Fibroblast of skin of back (primary cell): ENCODE measurements at places on chromosomes 4 and X.

GRCh38 chrX:155054255-155054654, 16.7 kb downstream of the CMC4 start:
- no peak for DNase-seq

DNA sequence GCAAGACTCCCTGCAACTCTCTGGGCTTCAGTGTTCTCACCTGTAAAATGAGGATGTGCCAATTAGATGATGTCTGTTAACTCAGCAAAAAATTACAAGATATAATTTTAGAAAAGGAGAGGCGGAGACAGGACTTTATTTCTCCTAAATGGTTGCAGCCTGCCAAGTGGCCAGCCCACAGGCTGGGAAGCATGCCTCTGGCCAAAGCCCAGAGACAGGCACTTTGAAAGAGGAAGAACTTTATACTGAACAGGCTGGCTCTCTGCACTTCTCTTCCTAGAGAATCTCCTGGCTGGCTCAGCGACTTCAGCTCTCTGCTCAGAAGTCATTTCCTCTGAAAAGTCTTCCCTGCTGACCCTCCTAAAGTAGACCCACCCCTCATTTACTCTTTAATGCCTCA, 3.7 kb downstream of the PRDM5 start:
- DNase-seq: no peak

GRCh38 chr4:57635910-57636309, 525.7 kb upstream of the IGFBP7 start:
- DNase-seq: no peak

DNA sequence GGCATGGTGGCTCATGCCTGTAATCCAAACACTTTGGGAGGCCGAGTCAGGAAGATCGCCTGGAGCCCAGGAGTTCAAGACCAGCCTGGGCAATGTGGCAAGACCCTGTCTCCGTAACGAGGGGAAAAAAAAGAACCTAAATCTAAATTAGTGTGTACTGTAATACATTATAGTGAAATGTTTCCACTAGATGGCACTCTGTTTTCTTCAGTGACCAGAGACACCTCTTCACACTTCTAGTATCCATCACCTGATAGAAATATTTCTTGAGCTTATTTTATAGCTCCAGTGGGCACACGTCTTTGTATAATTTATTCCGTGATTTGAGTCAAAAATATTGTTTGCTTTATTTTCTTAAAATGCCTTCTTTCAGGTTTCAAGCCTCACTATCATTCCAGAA, 600.9 kb upstream of the DIPK2B start:
- DNase-seq: peak; percentile 47

- no peak for DNase-seq
Observed at GRCh38 chrX:9807355-9808182, 21.3 kb downstream of the SHROOM2 start.

DNA sequence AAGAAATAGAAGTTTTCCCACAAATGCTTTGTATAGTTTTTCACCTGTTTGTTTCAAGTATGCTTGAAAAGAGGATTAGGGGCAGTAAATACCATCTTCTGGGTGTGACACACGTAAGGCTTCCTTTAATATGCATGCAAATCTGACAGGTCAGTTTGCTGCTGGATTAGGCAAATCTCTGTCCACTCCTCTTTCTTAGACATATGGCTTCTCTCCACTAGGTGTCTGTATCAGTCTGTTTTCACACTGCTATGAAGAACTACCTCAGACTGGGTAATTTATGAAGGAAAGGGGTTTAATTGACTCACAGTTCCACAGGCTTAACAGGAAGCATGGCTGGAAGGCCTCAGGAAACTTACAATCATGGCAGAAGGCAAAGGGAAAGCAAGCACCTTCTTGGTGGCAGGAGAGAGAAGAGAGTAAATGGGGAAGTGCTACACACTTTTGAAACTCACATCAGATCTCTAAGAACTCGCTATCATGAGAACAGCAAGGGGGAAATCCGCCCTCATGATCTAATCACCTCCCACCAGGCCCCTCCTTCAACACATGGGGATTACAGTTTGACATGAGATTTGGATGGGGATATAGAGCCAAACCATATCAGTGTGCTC, 66.9 kb downstream of the TAB3 start:
- DNase-seq: no peak

- DNase-seq: no peak
Observed at GRCh38 chr4:13244444-13244843, 239.7 kb downstream of the RAB28 start.

DNA sequence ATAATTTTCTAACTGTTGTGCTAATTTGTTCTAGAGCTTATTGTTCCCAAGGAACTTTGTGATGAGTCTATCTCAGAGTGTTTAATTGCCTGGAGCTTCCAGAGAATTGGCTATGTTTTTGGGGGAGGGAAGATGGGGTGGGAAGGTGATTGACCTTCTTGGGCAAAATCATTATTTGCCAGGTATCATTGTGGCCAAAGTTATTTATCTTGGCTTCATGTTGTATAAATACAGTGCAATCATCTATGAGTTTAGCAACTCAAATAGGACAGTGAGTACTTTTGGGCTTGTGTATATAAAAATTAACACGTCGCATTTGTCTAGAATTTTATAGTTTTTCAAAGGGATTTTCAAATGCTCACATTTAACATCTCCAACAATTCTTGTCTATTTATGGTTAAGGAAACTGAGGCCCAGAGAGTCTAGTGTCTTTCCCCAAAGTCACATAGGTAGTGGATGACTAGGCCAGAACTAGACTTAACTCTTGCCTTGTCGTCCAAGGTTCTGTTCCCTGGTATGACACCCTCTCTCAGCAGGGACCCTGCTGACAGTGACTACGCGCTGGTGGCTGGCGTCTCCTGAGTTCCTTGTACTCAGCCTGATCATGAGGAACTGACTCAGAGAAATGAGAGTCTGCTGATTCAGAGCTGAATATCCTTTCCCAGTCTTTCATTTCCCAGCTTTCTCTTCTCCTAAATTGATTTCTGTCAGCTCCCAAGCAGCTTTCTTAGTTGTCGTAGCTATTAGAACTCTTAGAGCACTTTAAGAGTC, 27.7 kb downstream of the FNIP2 start:
- peak; percentile 74 for DNase-seq

DNA sequence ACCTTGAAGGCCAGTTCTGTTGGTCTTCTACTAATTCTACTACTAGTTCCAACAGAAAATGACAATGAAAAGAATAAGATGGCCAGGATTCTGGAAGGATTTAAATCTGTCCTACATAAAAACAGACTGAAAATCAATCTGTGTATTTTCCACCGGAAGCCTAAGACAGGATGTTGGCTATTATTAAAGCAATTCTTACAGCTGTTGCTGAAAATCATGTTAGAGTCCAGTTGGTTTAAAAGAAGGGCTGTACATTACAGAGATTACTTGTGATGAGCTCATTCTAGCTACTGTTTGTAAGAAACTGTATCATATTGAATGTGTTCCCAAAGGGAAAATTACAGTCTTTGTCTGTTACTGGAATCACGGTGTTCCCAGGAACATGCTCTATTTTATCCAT, 54.8 kb upstream of the MAGEB16 start:
- DNase-seq: no peak

GRCh38 chr4:26163425-26164362, 157.1 kb upstream of the RBPJ start:
- DNase-seq: no peak

- no peak for DNase-seq
Observed at GRCh38 chrX:110056419-110056818, 53.5 kb downstream of the TMEM164 start.

DNA sequence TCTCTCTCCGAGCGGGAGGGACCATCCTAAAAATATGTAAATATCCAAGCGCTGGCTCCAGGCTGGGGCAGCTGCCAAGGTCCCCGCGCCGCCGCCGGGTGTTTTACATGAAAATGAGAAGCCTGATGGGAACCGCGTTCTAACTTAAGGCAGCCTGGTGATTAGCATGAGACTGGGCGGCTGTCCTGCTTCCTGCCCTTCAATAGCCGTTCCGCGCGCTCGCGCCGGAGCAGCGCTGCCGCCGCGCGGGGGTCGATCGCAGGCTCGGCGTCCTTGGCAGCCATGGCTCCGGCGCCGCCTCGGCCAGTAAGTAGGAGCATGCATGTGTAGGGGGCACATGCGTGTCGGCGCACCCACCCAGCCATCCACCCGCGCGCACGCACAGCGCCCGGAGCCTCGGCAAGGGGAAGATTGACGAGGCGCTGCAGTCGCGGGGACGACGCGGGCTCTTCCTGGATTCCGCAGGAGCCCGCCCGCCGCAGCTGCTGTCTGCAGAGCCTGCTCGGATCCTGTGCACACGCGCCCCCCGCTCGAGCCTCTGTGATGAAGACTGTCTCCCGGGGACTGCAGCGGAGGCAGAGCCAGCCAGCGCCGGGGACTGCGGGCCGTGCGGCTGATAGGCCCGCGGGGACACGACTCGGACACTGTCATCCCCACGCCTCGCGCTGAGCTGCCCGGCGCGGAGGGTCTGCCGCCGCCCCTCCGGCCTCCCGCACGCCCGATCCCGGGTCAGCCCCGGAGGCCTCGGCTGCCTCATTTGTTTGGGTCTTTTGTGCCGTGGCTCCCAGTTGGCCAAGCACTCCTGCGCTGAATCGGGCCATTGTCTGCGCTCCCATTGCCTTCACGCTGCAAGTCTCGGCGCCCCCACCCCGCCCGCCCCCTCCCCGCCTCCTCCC, 734 bp downstream of the STOX2 start:
- DNase-seq: peak; percentile 33

GRCh38 chrX:77814210-77814609, 28.2 kb upstream of the ATRX start:
- no peak for DNase-seq

- peak; percentile 81 for DNase-seq
Observed at GRCh38 chr4:56799824-56800756, 21.4 kb downstream of the SPINK2 start.

DNA sequence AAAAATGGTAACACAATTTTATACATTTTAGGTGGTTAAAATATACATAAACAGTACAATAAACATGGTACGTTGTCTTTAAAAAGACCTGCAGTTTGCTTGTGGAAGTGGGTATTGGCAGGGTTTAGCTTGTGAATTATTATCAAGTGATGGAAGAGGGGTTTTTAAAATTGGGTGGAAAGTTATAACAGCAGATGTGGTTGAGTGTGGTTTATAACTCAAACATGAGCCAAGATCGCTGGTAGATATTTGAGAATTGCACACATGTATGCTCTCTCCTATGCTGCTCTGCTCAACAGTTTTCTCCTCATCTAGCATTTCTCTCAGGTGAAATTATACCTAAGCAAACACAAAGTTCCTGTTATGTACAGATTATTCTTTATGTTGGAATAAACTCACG, 14.0 kb downstream of the EPGN start:
- no peak for DNase-seq

DNA sequence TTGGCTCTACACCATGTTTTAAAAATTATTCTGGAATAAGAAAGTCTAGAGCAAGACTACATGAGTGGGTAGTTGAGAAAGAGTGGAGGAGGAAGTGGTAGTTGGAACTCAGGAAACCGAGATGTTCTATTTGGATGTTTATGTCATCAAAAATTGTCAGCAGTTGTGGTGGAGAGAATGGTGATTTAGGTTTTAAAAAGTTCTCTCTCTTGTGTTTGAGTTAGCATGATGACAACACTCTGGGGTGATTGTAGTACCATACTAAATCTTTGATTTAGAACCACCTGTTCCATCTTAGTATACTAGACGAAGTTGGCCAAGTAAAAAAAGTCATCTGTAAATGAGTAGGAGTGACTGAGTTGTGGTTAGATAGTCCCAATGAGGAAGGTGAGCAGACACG, 40.7 kb downstream of the KLHL2 start:
- DNase-seq: no peak

GRCh38 chr4:56465599-56466295, 1.7 kb upstream of the SRP72 start:
- DNase-seq: peak; percentile 15

DNA sequence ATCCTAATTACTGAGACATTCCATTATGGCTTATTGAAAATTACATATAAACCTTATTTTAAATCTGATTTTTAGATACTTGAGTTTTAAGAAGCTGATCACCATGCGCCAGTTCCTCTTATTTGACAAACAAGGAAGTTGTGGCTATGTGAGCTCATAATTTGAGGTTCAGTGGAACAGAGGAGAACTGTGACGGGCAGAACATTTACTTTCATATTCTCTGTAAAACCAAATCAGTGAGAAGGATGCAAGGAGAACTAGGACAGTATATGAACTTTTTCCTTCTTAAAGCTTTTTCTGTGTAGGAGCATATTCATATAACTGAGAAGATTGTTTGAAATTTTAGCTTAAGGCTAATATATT, 25.3 kb downstream of the STIM2 start:
- DNase-seq: no peak

DNA sequence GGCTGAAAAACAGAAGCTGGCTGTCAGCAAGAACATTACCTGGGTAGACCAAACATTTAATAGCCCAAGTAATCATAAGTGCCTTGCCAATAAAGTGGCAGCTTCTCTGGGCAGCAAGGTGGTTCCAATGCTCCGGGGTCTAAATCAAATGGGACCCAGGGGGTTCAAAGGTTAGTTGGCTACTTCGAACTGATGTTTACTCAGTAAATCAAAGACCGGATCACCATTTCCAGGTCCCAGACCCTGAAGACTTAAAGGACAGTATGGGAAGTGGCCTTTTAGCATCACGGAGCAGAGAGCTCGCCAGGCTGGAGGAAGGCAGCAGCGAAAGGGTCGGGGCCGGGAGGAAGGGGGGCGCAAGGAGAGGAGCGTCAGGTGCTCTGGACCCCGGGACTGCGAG, 1.0 kb downstream of the SH3KBP1 start:
- no peak for DNase-seq

GRCh38 chr4:89744914-89745313, 92.0 kb downstream of the SNCA start:
- DNase-seq: no peak

GRCh38 chr4:66300336-66300934, 630.1 kb upstream of the EPHA5 start:
- DNase-seq: peak; percentile 54

DNA sequence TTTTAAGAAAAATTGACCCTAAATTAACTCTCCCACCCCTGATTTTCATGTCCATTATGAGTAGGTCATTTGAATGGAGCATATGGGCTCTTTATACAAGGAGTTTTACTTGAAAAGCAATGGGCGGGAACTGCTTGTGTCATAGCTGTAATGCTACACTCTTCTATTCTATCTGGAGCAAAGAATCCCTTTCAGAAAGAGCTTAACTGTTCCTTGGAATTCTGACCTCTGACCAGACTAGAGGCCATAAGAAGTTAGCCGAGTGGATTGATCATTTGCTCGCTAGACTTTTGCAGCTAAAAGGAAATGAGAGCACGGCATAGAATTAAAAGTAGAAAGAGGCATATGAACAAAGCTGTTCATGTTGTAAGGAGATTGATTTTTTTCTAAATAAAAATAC, 79.1 kb downstream of the DOCK11 start:
- no peak for DNase-seq

GRCh38 chrX:2521092-2521926, 20.5 kb upstream of the DHRSX start:
- no peak for DNase-seq

DNA sequence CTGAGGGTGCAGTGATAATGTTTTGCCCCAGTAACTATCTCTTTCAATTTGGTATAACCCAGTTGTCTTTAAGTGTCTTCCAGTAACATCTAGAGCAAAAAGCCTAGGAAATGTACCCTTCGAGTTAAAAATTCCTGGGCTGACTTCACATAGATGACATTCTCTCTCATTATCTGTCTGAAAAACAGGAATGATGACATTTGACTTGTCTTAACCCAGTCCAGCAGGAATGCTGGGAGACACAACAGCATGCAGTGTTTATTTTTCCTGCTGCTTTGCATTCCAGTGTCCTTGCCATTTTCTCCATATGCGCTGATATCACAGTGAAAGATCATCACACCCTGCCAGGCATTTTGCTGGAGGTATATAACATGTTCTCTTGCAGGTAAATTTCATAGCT, 130.0 kb downstream of the SOWAHB start:
- peak; percentile 96 for DNase-seq
